NAMALWA (cell line): ENCODE measurements at places on chromosomes 7 and 10.

- DNase-seq: no peak
Measured at GRCh38 chr10:75203724-75204123, 6.9 kb upstream of the VDAC2 start.

- DNase-seq: no peak
Measured at GRCh38 chr10:28296023-28296422, 6.8 kb downstream of the MPP7 start.

DNA sequence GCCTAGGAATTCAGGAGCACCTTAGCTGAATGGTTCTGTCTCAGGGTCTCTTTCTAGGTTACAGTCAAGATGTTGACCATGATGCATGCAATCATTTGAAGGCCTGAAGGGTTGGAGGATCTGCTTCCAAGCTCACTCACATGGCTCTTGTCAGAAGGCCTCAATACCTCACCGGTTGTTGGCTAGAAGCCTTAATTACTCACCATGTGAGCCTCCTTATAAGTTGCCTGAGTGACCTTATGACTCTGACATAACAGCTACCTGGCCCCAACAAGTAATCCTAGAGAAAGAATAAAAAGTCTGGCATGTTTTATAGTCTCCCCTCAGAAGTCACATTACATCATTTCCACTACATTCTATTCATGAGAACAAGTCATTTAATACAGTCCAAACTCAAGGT is 3.4 kb upstream of the C1GALT1 start:
- DNase-seq: no peak

GRCh38 chr7:68006619-68007018 is 1010.0 kb downstream of the TYW1 start:
- DNase-seq: no peak

DNA sequence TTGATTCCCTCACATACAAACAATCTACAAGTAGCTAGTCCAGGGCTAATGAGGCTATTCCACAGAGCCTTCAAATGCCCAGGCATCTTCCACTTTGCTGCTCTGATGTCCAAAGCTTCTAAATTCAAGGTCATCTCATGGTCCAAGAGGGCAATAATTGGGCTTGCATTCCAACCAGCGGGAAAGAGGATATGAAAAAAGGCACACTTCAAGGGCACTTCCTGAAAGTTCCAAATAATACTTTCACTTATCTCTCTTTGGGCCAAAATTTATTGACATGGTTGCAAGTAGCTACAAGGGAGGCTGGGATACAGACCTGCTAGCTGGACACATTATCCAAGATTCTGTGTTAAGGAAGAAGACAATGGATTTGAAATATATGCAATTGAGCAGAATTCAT is 25.2 kb upstream of the APBB1IP start:
- DNase-seq: no peak

GRCh38 chr7:43111630-43112458 is 603 bp upstream of the HECW1 start:
- no peak for DNase-seq

DNA sequence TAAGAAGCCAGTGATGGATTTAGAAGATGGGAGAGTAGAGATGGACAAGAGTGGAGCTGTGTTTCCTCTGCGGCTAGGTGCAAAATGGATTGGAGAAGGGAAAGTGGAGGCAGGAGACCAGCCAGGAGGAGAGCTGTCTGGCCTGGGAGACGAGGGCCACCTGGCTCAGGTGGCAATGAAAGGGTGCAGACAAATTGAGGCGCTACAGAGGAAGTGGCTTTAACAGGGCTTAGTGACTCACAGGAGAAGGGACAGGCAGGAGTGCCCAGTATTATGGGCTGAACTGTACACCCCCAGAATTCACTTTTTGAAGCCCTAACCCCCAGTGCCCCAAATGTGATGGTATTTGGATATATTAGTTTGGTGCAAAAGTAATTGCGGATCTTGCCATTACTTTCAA is 65.6 kb upstream of the DUSP5 start:
- no peak for DNase-seq

- DNase-seq: no peak
Measured at GRCh38 chr10:77286531-77287508, 350.8 kb downstream of the KCNMA1 start.

- no peak for DNase-seq
Measured at GRCh38 chr10:132627666-132628531, 90.3 kb downstream of the INPP5A start.

DNA sequence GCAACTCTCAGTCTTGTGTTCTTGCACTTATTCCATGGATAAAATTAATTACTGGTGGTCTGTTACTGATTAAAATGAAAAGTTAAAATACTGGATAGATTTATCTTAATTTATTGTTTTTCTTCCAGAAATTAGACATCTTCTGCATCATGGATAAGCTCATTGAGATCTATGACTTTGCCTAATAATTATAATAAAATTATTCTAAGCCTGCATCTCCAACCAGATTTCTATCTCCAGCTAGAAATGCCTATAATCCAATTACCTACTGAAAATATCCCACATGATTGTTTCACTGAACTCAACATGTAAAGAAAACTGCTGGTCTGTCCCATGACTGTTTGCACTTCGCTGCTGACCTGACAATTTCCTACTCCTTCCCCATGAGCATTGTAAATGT is 88.3 kb upstream of the ACBD5 start:
- no peak for DNase-seq

DNA sequence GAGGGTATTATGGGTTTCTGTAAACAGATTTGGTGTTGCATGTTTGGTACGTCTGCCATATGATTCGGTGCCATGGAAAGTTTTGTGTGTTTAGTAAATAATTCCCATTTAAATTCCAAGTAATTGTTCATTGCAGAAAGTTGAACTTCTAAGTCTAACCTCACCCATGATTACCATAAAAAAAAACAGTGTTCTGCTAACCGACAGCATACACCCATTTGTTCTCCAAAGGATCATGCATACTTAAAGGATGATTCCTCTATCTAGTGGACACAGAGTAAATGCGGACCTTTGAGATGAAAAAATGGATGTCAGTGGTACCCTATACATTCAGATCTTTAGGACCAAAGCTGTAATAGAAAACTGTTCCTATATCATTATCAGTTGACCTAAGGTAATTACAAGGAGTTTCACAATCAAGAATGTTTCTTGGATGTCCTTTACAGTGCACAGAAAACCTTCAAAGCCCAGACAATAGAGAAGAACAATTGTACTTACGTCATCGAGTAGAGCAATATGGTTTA is 209.9 kb downstream of the CRPPA start:
- no peak for DNase-seq

DNA sequence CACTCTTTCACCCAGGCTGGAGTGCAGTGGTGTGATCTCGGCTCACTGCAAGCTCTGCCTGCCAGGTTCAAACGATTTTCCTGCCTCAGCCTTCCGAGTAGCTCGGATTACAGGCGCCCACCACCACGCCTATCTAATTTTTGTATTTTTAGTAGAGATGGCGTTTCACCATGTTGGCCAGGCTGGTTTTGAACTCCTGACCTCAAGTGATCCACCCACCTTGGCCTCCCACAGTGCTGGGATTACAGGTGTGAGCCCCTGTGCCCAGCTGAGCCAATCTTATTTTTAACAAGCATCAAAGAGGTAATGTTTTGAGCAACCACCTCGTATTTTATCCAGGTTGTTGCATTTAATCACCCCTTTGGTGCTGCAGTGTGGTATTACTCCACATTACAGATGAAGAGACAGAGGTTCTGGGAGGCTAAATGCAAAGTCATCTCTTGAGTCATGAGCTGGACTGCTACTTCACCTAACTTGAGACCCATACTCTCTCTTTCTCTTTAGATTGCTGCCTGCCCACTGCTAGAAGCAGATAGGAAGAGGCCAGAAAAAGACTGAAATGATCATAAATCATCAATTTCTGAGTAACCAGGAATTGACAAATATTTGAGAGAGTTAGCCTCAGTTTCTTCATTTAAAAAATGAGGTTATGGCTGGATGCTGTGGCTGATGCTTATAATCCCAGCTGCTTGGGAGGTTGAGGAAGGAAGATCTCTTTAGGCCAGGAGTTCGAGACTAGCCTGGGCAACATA is 116.2 kb downstream of the CAMK1D start:
- no peak for DNase-seq

DNA sequence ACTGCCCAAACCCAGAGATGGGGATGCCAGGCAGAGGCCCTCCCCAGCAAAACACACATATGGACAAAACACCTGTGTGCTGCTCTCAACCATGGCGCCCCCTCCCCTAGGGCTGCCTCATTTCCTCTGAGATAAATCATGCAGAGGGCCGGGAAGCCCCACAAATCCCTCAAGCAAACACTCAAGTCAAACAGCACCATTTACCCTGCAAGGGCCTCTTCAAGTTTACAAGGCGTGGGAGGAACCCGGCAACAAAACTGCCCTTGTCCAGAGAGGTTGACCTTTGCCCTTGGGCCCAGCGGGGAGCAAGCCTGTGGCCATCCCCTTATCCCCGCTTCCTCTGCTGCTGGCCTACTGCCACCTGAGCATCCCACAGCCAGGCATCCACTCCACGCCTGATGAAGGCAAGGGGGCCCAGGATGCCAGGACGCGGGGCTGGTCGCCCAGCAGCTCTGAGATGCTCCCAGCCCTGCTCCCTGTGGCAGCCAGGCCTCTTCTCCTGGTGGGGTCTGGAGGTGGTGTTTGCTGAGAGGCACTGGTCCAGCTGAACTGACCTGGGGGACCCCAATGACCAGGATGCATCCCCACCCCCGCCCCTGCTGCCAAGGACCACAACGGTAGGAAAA is 77.4 kb downstream of the DLG5 start:
- DNase-seq: no peak

- no peak for DNase-seq
Measured at GRCh38 chr7:152006336-152006735, 19.1 kb upstream of the GALNT11 start.

DNA sequence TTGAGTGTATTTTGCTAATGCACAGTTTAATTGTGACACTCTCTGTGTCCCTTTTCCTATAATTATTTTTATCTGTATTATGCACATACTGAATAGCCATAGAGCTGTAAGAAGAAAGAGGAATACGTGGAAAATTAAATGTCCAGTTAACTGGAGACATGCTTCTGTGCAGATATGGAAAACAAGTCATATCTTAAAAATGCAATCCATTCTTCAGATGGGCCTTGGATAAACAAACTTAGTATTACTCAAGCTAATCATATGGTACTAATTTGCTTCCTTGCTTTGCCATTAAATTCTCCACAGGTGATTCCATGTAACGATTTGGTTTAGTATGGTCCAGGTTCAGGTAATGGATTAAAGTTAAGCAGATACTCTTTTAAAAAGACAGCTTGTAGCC is 201.2 kb upstream of the CELF2 start:
- DNase-seq: no peak

- DNase-seq: no peak
Measured at GRCh38 chr10:44369854-44370253, 15.0 kb downstream of the CXCL12 start.

DNA sequence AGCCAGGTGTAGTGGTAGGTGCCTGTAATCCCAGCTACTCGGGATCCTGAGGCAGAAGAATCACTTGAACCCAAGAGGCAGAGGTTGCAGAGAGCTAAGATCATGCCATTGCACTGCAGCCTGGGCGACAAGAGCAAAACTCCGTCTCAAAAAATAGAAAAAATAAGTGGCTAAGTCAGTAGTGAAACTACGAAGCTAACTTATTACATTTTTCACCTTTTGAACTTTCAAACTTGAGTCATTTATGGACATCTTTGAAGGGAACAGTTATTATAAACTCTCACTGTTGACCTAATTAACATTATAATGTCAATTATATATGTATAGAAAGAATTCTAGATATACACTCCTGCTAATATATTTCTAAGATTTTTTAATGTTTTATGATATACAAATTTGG is 541.5 kb upstream of the C7orf33 start:
- no peak for DNase-seq

DNA sequence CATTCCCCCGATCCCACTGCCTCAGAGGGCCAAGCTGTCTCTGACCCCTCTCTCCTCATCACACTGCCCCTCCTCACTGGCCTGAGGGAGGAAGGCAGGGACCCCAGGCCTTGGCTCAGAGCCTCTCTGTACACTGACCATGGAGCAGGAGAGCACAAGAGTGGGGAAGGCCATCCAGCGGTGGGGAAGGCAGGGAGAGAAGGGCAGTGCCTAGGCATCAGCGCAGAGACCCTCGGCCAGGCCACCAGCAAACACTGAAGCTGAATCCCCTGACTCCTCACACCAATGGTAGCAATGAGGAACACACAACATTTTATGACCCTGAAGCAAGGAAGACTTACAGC is 14.8 kb downstream of the OGDHL start:
- DNase-seq: no peak

- DNase-seq: no peak
Measured at GRCh38 chr7:34365011-34365410, 293.0 kb upstream of the NPSR1 start.

- no peak for DNase-seq
Measured at GRCh38 chr10:22285130-22285529, 31.1 kb upstream of the COMMD3 start.

DNA sequence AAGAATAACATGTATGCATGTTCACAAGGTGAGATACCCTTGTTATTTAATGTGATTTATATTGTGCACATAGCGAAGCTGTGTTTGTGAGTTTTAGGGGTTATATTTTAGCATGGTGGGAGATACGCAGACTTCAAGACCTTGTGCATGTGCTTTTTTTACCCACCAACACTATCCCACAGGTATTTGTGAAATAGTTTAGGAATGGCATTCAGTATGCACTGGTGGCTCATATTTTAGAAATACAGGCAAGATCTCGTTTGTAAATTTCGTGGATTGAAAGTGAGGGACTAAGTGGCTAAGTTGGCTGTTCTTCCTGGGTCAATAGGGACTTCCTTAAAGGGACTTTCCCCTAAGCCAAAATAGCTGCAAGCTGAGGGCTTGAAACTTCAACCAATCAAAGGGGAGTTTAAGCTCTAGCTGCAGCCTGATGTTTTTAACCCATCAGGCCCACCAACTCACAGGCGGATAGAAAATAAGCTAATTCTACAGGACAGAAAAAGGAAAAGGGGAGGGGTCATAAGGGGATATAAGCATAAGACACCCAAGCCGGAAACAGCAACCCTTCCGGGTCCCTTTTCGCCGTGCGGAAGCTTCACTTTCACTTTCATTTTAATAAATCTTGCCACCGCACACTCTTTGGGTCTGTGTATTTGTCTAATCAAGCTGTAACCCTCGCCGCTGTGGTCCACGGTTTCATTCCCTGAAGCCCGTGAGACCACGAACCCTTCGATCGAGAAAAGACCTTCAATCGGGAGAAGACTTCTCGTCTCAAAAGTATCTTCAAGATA is 291.0 kb downstream of the GPR158 start:
- DNase-seq: no peak

- no peak for DNase-seq
Measured at GRCh38 chr10:54284526-54285193, 516.4 kb downstream of the PCDH15 start.

GRCh38 chr10:88390041-88390440 is 193.1 kb downstream of the RNLS start:
- no peak for DNase-seq

- no peak for DNase-seq
Measured at GRCh38 chr10:113992471-113993011, 51.1 kb upstream of the ADRB1 start.

- DNase-seq: no peak
Measured at GRCh38 chr10:73097305-73097670, 622 bp upstream of the P4HA1 start.
